Adrenal gland (tissue), 19 donors: ENCODE measurements at places on chromosomes 16 and 17. TPM values are rescaled to one million over a fixed set of nuclear protein-coding genes. Genes with fewer than 3 reads are reported as not detected.

DNA sequence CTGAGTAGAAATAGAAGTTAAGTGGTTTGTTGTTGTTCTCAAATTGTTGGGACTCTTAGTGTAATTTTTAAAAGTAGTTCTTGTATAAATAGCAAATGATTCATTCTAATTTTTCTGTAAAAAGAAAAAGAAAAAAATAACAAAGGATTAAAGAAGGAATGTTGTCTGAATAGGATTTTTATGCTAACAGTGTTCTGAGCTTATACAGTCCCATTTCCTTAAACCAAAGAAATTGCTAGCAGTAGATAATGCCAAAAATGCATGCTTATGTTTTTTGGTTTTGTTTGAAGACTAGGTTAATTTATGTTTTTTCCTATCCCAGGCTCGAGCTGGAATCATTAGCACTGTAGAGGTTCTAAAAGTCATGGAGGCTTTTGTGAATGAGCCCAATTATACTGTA is 44.7 kb upstream of the KPNB1 start:
- no peak for DNase-seq

GRCh38 chr16:88478889-88479792 is 26.1 kb downstream of the ZFPM1 start:
- no peak for DNase-seq

DNA sequence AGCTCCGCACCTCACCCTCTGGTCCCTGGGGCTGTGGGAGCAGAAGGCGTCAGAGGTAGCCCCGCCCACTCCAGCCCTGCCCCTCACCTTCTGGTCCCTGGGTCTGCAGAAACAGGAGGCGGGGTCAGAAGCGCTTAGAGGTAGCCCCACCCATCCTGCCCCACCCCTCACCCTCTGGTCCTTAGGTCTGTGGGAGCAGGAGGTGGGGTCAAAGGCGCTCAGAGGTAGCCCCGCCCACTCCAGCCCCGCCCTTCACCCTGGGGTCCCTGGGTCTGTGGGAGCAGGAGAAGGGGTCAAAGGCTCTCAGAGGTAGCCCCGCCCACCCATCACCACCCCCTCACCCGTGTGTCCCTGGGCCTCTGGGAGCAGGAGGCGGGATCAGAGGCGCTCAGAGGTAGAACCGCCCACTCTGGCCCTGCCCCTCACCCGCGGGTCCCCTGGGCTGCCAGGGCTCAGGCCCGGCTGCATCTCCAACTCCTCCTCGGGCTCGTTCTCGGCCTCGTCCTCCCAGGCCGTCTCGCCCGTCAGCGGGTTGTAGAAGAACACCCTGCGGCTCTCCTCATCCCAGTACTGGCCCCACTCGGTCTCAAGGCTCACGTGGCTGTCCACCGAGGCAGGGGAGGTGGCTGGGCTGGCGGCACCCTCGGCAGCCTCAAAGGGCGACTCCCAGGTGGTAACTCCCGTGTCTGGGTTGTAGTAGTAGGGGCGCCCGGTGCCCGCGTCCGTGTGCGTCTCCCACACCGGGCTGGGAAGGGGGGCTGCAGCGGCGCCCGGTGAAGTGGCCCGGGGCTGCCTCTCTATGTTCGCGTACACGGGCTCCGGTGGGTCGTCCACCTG is 27.2 kb downstream of the ARHGAP27 start:
- DNase-seq, result no peak

Gene HOXB5
- 2.1 TPM for total RNA-seq

DNA sequence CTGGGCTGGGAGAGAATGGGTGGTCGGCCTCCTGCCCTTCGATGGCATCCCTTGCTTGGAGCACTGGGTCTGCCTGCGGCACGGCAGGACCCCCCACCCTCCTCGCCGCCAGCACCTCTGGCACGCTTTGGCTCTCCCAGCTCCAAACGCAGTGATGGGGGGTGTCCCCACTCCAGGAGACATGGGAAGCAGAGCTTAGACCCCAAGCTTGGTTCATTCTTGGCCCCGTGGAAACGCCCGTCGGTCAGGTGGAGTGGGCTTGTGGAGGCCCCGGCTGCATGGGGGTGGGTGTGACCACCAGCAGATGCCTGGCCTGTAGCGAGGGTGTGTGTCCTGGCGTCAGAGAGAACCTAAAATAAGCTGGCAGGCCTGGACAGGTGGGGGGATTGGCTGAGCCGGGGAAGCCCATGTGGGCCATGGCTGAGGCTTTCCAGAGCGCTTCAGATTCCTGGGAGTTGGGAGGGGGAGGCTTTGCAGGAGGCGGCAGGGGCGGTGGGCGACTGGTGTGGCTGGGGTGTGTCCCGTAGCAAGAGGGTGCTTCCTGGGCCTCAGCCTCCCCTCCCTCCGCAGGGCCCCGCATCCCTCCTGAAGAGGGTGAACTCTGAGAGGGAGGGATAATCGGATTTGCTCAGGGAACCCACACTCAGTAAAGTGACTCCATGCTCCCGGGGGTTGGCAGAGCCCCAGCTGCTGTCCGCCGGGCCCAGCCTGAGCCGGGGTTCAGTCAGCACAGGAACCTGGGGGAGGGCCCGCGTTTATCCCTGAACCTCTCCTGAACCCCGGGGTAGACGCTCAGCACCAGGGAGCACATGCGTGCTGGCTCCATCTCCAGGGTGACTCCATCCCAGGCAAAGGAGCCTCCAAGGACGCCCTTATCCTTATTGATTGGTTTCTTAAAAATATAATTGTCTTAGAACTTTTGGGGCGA is 3.4 kb downstream of the CACNA1H start:
- DNase-seq, result no peak

- peak; percentile 56 for DNase-seq
Measured at GRCh38 chr17:16516594-16517051, 24.6 kb upstream of the LRRC75A start.
